Activated T-helper 1 cell treated with Interleukin-2 at 50 U/mL for 16 hours (primary cell): ENCODE measurements at places on chromosomes 6 and 20.

DNA sequence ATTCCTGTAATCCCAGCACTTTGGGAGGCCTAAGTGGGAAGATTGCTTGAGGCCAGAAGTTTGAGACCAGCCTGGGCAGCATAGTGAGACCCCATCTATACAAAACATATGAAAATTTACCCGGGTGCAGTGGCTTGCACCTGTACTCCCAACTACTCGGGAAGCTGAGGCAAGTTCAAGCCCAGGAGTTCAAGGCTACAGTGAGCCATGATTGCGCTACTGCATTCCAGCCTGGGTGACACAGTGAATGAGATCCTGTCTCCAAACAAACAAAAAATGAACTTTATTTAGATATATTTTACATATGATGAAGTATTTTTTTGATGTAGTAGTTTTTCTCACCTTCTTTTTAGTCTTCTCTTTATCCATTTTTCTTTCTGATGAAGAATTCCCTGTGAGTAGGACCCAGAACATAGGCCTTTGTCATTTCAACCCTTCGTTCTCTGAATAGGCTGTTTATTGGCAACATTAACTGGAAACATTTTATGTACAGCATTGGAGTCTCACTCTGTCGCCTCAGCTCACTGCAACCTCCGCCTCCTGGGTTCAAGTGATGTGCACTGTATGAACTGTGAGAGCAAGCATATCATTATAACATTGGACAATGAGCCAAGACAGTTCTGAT is 10.9 kb downstream of the KIF3B start:
- no peak for DNase-seq

GRCh38 chr20:43383026-43383795 is 74.5 kb upstream of the SRSF6 start:
- DNase-seq: no peak

DNA sequence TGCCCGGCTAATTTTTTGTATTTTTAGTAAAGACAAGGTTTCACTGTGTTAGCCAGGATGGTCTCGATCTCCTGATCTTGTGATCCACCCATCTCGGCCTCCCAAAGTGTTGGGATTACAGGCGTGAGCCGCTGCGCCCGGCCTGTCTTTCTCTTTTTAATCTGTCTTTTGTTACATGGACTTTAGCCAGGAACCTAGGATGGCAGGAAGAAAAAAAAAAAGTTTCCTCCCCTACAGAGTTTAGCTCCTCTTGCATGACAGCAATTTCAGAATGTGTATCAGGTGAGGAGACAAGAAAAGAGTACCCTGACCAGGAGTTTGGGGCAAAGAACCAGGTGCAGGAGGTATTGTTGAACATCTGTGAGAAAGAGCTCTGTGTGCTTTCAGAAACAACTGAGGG is 21.4 kb upstream of the TXLNB start:
- DNase-seq: no peak

DNA sequence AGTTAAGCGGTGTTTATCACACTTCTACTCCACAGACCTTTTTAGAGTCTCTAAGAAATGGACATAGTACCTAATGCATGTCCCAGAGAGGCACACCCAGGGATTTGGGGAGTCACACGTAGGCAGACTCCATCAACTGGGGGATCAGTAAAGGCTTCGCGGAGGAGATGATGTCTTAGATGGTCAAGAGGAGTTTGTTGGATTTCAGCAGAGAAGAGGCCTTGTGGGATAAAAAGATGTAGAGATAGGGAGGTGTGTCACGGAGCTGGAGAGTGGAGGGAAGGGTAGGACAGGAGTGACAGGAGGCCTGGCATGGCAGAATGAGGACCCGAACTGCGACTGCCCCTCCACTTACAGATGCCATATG is 9.1 kb downstream of the DYNLRB1 start:
- no peak for DNase-seq

DNA sequence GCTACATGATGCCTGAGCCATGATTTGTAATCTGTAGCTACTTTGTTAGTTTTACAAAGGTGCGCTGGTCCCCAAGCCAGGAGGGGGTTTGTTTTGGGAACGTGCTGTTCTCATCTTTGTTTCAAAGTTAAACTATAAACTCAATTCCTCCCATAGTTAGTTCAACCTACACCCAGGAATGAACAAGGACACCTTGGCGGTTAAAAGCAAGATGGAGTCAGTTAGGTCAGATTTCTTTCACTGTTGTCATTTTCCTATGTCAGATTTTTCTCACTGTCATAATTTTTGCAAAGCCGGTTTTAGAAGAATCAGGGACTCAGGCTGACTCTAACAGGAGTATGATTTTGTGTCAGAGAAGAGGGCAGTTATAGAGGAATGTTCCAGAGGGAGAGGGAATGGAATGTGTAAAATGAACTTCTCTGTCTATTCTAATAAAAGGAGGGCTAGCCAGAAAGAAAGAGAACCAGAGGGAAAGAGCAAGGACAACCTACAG is 2.3 kb upstream of the GMPR start:
- DNase-seq: no peak

GRCh38 chr6:112234601-112235000 is 19.8 kb downstream of the LAMA4 start:
- no peak for DNase-seq

DNA sequence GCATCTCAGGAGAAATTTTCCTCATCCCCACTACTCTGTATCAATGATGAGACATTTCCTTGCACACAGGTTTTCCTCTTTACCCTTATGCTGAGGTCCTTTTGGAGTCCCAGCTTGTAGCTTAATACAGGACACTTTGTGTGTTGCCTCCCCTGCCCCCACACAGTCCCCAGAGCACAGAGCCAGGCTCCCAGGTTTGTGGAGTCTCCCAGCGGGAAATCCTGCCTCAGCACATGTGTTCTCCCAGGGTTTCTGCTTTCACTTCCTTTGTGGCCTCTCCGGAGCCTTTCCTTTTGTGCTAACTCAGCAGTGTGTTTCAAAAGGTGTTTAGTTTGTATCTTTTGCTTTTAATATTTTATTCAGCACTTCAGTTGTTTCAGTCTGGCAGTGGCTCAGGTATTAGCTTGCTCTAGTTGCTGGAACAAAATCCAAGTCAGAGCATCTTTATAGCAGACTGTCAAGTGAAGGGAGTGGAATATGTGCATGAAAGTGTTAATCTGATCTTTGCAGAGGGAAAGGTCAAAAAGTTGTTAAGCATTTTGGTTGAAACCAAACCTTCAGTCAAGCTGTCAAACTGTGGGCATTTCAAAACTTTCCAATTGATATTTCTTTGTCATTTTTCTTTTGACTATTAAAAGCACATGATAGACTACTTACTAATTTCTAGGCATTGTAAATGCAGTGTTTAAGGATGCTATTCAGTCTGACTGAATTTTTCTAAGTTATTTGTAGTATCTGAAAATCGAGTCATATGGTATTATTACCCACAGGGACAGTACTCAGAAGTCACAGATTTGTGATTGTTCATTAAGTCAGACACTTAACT is 8.6 kb downstream of the SNX9 start:
- no peak for DNase-seq

- DNase-seq: no peak
These were observed 9.9 kb downstream of the NRN1 start for GRCh38 chr6:5996714-5997419.

- DNase-seq: no peak
These were observed 12.8 kb downstream of the UNC93A start for GRCh38 chr6:167303675-167304625.

DNA sequence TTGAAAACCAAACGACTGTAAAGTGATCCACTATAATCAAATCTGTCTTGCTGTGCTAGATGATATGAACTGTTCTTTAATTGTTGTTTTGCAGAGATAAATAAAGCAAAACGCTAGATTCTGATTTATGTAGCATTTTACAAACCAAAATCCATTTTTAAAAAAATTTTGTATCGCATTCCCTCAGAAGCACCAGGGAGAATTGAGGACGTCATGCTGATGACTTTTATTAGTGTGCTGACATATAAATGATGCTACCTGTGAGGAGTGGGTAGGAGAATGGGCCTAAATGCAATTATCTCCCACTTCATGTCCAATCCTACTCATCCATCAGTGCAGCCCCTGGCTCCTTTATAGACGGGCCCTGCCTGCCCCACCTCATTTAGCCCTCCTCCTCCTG is 282.4 kb downstream of the PACRG start:
- DNase-seq: no peak

- DNase-seq: no peak
These were observed 107.5 kb upstream of the TBX18 start for GRCh38 chr6:84871925-84872324.

- DNase-seq: no peak
These were observed 9.4 kb downstream of the ACSS1 start for GRCh38 chr20:25048519-25048952.

- no peak for DNase-seq
These were observed 11.5 kb downstream of the TAAR2 start for GRCh38 chr6:132612449-132613108.

GRCh38 chr6:89978749-89979145 is 84.5 kb downstream of the GJA10 start:
- DNase-seq: no peak

DNA sequence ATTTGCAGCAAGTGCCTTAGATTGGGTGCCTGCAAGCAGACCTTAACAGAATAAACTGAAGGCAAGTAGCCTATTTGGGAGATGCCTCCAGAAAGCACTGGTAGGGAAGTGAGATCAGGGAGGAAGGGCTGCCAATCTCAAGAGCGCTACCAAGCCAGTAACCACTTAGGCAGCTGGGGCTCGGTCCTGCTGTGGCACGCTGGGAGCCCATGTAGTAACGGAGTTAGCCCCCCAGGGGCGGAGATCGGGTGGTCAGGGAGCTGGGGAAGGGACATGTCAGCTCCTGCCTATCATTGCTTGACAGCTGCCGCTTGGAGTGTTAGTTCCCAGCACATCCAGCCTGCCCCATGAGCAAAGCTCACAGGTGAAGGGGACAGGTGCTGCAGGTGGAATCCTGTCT is 127.0 kb downstream of the CEBPB start:
- no peak for DNase-seq
